Psoas muscle (tissue), 8 donors: ENCODE measurements at places on chromosomes 2 and 18. TPM values are rescaled to one million over a fixed set of nuclear protein-coding genes. Genes with fewer than 3 reads are reported as not detected.
A peak's percentile ranks its signal among the peaks of the same experiment; 100 is the strongest.

- no peak for DNase-seq
Observed at GRCh38 chr2:71353248-71353647, 21.7 kb downstream of the ZNF638 start.

DNA sequence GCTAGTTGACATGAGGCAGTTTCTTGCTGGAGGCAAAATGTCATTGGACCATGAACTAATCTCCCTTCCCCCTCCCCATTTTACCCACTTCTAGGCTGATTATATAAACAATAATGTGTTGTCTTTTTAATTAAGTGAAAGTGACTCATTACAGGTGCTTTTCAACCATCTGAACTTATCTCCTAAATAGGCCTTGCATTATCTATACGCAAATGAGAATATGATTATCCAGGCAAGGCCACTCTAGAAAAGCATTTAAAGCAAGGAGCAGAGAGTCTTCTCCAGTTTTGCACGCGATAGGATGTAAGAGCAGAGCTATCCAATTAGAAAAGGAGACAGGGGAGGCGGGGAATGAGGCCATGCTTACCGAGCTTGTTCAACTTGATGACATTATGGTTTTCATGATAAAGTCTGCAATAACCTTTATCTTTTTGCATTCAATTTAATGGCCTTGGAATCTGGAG lies 286.1 kb upstream of the SIX3 start:
- no peak for DNase-seq

DNA sequence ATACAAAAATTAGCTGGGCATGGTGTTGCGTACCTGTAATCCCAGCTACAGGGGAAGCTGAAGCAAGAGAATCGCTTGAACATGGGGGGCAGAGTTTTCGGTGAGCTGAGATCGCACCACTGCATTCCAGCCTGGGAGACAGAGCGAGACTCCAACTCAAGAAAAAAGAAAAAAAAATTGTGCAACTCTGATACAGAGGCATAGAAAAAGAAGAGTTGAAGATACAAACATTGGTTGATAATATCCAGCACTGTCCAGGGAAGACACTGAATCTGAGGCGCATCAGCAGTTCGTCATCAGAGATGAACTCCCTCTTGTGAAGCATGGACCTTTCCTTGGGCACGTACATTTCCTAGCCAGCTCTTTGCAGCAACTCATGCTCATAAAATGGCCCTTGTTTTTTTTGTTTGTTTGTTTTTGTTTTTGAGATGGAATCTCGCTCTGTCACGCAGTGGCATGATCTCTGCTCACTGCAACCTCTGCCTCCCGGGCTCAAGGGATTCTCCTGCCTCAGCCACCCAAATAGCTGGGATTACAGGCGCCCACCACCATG lies 16.7 kb upstream of the GALM start:
- DNase-seq = no peak

DNA sequence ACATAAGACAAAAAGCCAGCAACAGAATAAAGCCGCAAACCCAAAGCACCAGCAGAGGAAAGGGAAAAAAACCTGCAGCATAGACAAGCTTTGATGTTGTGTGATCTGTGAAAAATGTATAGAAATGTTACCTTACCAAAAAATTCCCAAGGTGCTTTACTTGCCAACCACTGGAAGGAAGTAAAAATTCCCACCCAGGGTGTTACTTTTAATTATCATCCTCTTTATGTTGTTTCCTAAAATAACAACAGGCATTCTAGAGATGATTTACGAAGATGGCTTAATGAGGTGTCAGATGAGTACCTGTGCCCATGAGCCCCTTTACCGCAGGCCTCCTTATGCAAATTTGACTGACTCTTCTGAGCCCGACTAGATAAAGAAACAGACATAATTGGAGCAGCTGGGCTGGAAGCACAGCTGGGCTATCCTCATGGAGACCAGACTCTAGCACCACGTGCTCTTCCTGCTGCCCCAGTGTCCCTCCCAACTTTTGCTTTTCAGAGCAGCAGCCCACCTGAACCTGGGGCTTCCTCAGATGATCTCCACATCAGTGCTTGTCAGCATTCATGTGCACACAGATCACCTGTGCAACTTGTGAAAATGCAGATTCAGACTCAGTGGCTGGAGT lies 41.5 kb downstream of the SRSF7 start:
- DNase-seq = no peak

GRCh38 chr2:151730262-151730975 lies 3.9 kb downstream of the NEB start:
- no peak for DNase-seq

- no peak for DNase-seq
Observed at GRCh38 chr2:30464544-30465170, 17.6 kb downstream of the LCLAT1 start.

GRCh38 chr2:160275656-160276055 lies 75.6 kb upstream of the ITGB6 start:
- DNase-seq = no peak

DNA sequence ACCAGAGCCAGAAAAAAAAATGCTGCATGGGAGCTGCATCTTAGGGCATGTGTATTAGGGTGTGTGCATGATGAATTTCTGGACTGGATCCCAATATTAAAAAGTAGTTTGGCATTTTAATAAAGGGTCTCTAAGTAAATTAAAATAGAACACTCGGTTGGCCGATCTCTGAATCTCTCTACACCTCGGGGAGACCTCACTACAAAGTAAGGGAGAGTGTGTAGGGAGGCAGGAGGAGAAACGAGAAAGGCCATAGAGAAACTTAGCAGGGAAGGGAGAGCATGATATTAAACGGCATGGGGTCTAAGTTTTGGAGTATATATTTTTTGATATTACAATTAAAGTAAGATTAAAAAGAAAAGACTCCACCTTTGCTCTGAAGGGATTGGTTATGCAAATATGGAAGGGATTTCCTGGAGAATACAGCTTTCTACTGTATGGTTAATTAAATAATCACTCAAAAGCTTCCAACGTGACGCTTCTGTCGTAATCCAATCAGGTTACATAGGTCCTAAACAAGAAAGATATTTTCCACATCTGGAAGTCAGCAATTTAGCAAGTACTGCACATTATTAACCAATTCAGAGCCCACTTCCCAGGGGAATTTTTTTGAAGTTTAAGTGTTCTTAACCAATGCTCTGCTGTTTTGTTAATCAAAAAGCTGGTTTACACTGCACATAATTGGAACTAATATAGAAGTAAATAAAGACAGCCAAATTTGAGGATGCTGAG lies 1.0 kb upstream of the ZEB2 start:
- no peak for DNase-seq

DNA sequence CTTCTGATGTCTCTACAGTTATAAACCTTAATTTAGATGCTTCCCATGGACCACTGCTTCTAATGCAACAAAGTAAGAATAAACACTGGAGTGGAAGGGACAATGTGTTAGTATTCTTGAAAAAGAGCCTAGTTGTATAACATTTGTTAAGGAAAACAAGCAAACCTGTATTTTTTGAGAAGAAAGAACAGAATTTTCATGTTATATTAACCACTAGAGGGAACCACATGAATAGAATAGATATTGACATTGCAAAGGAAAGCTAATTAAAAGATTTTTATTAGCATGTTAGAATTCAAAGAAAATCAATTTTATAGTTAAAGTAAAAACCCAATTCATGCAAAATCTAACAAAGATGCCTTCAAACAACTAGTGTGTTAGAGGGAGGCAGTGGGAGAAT lies 151.2 kb upstream of the BARD1 start:
- no peak for DNase-seq

- DNase-seq = no peak
Observed at GRCh38 chr2:174997110-174997509, 8.1 kb downstream of the CHN1 start.

DNA sequence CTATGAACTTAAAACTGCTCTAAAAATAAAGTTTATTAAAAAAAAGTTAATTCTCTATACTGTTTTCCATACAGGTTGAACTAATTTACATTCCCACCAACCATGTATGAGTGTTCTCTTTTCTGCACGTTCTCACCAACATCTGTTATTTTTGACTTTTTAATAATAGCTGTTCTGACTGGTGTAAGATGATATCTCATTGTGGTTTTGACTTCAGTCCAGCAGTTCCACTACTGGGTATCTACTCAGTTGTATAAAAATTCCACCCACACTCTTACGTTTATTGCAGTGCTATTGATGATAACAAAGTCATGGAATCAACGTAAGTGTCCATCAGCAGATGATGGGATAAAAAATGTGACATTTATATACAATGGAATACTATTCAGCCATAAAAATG lies 33.7 kb downstream of the SPAG16 start:
- DNase-seq = no peak

DNA sequence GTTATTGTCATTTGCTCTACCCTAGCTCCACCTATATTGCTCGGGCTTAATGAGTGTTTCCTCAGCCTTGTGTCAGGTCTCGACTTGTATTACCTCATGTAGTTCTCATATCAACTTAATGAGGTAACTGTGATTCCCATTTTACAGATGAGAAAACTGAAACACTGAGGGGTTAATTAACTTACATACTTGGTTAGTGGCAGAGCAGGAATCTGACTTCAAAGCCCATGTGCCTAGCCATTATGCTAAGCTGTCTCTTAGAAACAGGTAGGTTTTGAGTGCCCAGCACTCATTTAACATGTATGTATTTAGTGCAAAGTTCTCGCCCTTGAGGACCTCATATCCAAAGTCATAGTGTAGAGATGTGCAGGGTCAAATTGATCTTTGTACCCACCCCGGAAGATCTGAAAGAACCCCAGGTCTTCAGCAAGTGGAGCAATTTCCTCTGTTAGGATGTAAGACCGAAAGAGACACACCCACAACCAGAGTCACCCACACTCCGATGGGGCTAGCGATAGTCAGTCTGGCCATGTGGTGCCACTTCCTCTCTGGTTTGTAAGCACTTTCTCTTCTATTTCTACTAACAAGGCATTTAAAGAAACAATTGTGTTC lies 121.0 kb upstream of the SLC39A10 start:
- no peak for DNase-seq

DNA sequence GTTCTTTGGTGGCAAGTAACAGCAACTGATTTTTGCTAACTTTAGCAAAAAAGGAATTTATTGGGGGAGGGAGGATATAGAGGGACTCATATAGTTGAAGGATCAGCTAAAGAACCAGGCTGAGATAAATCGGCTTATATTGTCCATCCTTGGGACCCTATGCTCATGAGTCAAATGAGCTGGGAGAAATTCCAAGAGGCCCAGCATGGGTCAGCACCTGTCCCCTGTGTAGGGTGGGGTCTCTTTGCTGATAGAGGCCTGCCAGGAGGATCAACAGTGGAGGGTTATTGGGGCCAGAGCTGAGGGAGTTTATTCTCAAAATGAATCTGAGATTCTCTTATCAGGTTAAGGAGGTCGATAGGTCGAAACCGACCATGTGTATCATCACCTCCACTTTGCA lies 97.2 kb downstream of the VAPA start:
- DNase-seq = no peak

DNA sequence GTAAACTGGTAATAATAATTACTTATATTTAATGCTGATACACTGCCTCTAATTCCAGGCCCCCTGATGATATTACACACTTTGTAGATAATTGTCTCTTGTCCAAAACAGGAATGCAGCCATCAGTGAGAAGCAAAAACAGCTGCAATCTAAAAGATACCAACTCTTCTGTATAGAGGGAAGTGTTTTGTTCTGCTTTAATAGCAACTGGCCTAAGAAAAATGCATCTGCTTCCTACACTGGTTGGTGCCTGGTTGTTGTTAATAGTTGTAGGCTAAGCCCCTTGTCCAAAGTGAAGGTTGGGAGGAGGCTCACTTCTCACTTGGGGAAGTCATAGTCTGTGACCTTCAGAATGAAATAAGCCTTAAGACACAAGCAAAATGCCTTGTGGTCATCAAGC lies 332.0 kb downstream of the ZNF521 start:
- DNase-seq = no peak

- no peak for DNase-seq
Observed at GRCh38 chr18:21701621-21702020, 3.0 kb downstream of the ABHD3 start.

DNA sequence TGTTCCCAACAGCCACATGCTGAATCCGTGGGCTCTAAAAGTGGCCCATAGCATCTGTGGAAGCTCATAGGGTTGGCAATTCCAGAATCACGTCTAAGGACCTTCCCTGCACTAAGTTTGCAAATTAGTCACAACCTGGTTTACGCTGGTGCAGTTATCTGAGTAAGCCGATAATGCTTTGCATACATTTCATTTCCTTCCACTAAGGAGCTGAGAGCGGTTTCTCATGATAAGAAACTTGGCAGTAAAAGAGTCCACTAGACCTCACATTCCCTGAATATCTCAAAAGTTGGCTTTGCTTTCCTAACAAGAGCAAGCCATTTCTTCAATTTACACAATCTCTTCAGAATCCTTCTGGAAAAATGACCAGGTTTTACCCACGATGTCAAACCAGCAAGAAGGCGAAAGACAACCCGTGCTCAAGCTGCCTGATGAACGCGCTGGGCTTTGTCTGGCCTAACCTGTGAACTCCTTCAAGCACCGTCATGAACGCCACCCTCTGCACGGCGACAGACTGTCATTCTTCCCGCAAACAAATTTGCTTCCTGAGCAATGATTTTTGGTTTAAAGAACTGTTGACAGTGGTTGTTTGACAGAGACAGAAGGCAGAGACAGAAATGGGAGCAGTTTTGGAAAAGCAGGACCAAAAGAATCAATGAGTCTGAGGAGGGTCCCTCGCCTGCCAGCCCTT lies 73.0 kb upstream of the COPS8 start:
- DNase-seq = no peak

DNA sequence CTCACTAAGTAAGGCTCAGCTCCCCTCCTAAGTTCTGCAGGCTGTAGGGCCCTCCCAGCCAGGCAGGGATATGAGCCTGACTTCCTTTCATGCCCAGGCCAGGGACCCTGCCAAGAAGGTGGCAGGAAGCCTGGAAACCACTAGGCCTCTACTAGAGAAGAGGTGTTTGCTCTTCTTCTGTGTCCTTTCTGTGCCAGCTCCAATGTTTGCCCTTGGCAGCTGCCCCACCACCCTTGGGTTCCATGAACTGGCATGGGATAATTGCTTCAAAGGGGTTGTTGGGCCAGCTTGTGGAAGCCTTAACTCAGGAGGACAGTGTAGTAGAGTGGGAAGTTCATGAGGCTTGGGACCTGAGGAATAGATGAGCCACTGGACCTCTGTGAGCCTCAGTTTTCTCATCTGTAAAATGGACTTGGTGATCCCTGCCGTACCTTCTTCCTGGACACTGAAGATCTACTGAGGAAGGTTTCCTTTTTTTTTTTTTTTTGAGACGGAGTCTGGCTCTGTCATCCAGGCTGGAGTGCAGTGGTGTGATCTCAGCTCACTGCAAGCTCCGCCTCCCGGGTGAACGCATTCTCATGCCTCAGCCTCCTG lies 3.9 kb downstream of the SLC35F6 start:
- no peak for DNase-seq

- DNase-seq = no peak
Observed at GRCh38 chr18:61553045-61553659, 219.9 kb downstream of the CDH20 start.

GRCh38 chr2:61177727-61178549 lies 15.9 kb downstream of the C2orf74 start:
- DNase-seq = peak; percentile 70

ABHD1 gene
- 4.1 TPM for polyA plus RNA-seq

ATOH8 gene
- polyA plus RNA-seq = 48.7 TPM

BOLL gene
- 2.9 TPM for polyA plus RNA-seq

ERBB4 gene
- 0.25 TPM for polyA plus RNA-seq

PLGLB2 gene
- 1.3 TPM for polyA plus RNA-seq

ZNF532 gene
- polyA plus RNA-seq = 41.9 TPM

ALK gene
- 0.03 TPM for polyA plus RNA-seq

GREB1L gene
- 8.9 TPM for polyA plus RNA-seq

RAX gene
- polyA plus RNA-seq = not detected

MIB1 gene
- 3.9 TPM for polyA plus RNA-seq

ZNF396 gene
- 0.38 TPM for polyA plus RNA-seq

LINC00305 gene
- polyA plus RNA-seq = not detected

IL18RAP gene
- polyA plus RNA-seq = 0.10 TPM
